ENCODE measurements at places on chromosomes 11 and 22.

- DNase-seq: peak; percentile 61
Observed at GRCh38 chr22:19361501-19362103, 69.9 kb downstream of the HIRA start.

DNA sequence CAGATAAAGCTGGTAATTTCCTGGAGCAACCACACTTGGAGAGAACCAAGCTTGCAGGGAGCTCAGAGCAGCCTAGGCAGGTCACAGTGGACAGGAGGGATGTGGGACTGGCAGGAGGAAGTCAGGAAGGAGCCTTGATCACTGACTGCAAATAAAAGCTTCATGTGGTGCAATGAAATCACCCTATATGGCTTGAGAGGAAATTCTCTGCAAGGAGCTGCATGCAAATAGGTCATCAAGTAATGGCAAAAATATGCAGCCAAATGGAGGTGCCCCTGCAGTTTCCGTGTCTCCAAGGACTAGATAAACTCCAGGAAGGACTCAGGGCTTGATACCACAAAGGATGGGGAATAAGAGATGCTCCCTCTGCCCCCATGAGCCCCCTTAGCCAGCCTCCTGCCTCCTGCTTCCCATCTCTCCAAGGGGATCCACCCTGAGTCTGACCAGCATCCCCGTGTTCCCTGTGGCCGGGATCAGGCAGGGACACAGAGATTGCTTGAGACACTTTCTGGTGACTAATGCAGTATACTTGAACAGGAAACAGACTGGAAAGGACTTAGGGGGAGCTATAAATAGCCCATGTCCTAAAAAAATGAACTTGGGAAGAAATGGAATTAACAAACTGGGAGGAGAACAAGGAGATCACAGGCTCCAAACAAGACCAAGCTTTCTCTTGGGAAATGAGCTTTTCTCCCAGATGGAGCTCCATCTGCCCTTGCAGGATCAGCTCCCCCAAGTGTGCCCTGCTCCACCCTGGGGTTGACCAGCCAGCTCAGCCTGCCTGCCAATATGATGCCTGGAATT lies 23.9 kb upstream of the MICAL2 start:
- DNase-seq: peak; percentile 93

DNA sequence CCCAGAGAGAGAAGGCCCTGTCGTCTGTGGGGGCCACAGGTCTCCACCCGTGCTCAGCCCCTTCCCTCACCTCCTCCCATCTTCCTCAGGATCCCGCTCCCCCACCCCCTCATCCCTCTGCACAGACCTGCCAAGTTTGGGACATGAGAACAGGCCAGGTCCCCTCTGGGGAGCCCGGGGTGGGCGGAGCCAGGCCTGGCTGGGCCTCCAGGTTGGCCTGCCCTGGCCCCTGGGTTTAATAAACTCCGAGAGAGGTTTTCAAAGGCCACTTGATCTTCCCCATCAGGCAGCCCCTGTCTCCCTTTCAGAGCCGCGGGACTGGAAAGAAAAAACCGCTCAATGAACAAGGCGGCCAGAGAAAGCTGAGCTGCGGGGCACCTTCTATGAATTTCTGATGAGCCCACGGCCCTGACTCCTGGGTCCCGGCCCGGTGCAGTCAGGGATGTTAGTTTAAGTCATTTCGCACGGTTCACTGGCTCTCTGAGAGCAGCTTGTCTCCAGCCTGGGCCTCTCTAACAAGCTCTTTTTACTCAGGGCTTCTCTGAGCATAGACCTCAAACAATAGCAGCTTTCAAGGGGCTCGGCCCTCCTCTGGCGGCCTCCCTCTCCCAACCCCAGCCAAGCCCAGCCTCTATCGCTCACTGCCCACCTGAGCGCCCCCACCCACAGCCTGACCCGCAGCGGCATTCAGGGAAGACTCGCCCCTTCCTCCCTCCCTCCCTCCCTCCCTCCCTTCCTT lies 64.8 kb downstream of the RPUSD4 start:
- DNase-seq: peak; percentile 17

DNA sequence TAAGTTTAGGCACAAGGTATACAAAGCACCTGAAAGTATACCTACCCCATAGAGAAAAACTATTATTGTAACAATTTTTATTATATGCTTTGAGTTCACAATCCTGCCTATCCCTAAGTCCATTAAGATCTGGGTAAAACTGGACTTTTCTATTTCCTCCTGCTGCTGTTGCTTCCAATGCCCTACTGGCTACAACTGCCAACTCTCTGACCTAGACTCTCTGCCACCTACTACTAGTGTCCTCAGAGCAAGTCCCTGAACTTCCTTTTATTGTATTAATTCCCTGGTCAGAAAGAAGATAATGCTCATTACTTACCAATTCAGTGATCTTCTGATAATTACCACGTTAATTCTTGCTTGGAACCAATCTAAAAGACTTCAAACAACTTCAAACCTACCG lies 70.3 kb downstream of the RBFOX2 start:
- no peak for DNase-seq

GRCh38 chr11:112886434-112887370 lies 74.5 kb upstream of the NCAM1 start:
- DNase-seq: no peak

- no peak for DNase-seq
Observed at GRCh38 chr11:72939031-72939430, 124.8 kb downstream of the ATG16L2 start.

DNA sequence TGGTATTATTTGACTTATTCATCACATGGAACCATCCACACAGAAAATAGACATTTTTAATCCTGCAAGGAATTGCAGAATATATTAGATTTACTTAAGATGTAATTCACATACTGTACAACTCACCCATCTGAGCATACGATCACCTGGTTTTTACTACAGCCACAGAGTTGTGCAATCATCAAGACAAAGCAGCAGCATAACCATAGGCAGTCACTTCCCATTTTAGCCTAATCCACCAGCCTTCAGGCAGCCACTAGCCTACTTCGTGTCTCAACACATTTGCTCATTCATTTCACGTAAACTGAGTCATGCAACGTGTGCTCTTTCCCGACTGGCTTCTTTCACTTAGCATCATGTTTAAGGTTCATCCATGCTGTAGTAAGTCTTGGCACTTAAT lies 23.0 kb downstream of the PIWIL3 start:
- DNase-seq: no peak

DNA sequence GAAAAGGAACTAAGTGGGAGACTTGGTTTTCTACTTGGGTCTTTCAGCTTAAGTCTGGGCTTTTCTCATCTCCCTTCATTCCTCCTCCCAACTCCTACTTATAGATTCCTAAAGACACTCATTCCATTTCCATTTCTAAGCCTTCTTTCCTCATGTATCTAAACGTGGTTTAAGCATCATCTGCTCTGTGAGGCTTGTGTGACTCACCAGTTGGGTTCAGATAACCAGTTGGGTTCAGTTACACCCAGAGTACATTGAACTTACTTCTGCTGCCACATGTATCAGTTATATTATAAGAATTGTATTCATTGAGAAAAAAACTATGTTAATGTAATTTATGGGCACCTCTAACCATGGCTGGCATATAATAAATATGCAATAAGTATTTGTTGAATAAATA lies 831.2 kb upstream of the CCDC90B start:
- DNase-seq: no peak

DNA sequence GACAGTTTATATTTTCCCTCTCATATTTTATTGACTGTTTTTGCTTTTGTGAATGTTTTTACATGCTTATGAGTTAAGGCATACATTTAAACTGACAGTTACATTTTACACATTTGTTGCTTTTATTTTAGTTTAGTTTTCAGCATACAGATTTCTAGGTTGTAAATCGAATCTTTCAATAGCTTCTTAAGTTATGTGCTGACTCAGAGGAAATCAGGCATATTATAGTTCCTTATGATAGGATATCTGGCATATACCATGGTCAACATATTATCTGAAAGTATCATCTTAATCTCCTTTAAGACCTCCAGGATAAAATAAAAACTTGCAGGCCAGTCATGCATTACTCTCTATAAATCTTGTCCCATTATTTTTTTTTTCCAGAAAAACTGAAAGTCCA lies 916.6 kb downstream of the LRRC4C start:
- no peak for DNase-seq

- no peak for DNase-seq
Observed at GRCh38 chr22:44582016-44582415, 84.0 kb upstream of the RTL6 start.

GRCh38 chr11:115682101-115682500 lies 177.9 kb upstream of the CADM1 start:
- DNase-seq: no peak

DNA sequence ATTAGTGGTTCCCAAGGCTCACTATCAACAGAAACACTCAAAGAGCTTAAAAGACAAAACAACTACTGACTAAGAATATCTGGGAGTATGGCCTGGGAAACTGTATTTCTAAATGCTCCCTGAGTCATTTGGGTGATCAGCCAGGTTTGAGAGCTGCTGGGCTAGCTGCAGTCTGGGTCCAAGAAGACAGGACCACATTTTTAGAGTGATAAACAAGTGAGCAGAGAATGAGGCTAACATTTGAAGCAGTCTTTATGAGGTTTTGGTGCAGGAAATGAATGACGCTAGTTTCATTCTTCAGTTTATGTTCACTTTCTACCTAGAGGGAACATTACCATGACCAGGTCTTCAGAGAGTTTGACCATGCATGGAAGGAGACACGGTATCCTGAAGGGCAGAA lies 97.7 kb downstream of the TEAD1 start:
- DNase-seq: no peak

DNA sequence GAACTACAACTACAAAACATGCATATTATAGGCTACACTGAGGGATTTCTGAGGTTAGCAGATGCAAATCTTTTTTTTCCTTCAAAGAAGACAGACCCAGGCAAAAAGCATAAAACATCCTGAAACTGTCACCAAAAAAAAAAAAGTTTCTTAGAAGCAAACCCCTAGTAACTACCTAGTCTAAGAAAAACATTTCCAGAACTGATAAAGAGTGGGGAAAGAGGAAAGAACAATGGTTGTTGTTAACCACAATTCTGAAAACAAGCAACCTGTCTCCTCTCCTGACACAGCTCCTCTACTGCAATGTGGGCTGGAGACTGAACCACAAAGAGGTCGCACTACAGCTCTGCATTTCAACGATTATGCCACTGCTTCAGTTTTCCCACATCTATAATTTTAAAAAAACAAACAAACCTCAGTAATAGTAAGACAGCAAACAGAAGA lies 15.0 kb downstream of the DENND5A start:
- DNase-seq: no peak

- DNase-seq: no peak
Observed at GRCh38 chr22:20096574-20097420, 16.8 kb downstream of the DGCR8 start.

GRCh38 chr11:63510360-63511047 lies 4.6 kb downstream of the LGALS12 start:
- no peak for DNase-seq

DNA sequence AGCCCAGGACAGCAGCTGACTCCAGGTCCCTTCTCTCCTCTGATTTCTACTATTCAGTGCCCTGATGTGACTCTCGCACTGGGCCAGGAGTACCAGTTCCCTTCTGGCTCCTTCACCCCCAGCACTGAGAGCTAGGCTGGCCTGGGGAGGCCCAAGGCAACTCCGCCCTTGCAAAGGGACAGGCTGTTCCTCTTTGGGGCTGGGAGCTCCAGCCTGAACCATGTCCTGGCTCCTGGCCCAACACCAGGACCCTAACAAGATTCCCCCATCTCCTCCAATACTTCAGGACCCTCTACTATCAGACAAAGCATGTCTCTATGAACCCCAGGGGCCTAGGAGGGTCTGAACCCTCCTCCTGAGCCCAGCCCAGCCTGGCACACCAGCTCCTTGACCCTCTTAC lies 12.5 kb downstream of the CREB3L1 start:
- no peak for DNase-seq

- no peak for DNase-seq
Observed at GRCh38 chr11:8087185-8087584, 6.2 kb downstream of the TUB start.

DNA sequence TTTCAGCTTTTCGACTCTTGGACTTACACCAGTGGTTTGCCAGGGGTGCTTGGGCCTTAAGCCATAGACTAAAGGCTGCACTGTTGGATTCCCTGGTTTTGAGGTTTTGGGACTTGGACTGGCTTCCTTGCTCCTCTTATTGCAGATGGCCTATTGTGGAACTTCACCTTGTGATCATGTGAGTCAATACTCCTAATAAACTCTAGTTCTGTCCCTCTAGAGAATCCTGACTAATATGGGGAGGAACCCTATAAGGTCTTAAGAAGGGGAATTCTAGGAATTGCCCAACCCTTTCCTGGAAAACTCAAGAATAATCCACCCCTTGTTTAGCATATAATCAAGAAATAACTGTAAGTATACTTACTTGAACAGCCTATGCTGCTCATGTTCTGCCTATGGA lies 491.8 kb downstream of the TMEM135 start:
- no peak for DNase-seq

DNA sequence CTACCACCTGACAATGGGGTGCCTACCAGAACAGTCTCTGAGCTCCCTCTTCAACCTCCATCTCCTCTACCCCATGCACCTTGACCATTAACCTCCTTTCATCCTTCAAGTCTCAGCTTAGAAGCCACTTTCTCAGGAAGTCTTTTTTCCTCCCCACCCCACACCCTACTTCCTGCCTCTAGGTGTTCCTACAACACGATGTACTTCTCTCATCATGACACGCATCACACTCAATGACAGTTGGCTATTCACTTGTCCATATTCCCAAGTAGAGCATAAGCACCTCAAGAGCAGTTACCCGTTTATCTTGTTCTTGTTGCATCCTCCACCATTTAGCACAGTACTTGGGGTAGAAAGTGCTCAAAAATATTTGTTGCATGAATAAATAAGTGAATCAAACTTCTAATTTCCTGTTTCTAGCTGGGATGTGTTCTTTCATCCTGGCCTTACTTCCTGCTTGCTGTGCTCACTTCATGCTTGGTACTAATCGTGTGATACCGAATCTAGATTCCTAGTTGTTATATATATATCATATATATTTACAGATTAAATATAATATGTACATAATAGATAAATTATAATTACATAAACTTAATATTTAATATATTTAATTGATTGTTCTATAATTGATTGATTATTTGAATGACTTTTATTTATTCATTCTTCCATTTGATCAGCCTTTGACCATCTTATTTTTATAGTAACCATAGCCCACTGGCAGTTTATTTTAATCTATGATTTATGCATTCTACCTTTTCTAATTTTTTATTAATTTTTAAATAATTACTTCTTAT lies 177.5 kb upstream of the TMEM45B start:
- no peak for DNase-seq

- no peak for DNase-seq
Observed at GRCh38 chr22:47918276-47918921, 1155.9 kb downstream of the TBC1D22A start.

GRCh38 chr11:42315846-42316245 lies 856.4 kb upstream of the LRRC4C start:
- DNase-seq: no peak

DNA sequence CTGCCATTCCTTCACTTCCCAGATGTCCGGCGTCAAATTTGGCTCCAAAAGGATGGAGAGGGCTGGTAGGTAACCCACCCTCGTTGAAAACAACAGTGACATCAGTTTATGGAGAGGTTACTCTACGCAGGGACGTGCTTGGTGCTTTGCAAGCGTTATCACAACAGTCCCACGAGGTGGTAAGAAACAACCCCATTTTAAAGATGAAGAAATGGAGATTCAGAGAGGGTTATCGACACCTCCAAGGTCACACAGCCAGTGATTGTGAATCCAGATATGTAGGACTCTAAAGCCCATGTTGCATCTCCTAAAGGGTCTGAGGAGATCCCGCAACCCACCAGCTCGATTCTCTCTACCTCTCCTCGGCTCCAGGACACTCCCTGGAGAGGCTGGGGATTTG lies 773 bp downstream of the MIAT start:
- DNase-seq: no peak

- DNase-seq: no peak
Observed at GRCh38 chr11:121291319-121291718, 1.3 kb upstream of the SC5D start.
